ENCODE measurements at places on chromosomes 2 and 18.

DNA sequence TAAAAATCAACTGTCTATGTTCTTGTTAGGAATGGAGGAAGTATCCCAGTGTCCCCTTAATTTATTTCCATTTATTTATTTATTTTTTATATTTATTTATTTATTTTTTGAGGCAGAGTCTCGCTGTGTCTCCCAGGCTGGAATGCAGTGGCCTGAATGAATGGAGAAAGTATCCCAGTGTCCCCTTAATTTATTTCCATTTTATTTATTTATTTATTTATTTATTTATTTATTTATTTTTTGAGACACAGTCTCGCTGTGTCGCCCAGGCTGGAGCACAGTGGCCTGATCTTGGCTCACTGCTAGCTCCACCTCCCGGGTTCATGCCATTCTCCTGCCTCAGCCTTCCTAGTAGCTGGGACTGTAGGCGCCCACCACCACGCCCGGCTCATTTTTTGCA, 34.1 kb downstream of the MIB1 start:
- no peak for DNase-seq

DNA sequence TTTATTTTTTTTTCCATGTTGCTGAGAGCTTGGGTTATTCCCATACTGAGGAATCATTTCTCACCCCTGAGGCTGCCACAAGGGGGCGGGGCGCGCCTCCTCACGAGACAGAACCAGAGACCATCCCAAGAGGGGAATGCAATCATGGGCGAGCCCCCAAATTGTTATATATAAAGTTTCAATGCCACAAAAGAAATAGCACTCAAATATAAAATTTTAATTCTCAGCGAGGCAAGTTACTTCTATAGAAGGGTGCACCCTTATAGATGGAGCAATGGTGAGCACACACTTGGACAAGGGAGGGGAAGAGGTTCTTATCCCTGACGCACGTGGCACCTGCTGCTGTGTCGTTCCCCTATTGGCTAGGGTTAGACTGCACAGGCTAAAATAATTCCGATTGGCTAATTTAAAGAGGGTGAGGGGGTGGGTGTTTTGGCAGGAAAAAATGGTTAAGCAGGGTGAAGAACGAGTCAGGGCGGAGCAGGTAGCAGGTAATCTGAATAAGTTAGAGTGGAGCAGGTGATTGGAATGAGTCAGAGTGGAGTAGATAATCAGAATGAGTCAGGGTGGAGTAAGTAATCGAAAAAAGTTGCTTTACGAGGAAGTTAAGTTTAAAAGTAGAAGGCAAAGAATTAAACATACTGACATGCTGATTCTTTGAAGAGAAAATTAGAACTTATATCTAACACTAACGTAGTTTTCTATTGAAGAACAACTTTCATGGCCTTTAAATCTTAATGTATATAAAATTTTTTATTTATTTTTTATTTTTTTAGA, 177.5 kb downstream of the MTCL1 start:
- DNase-seq = no peak

- DNase-seq = peak; percentile 70
Measured at GRCh38 chr2:7191932-7192331, 274.7 kb downstream of the RNF144A start.

DNA sequence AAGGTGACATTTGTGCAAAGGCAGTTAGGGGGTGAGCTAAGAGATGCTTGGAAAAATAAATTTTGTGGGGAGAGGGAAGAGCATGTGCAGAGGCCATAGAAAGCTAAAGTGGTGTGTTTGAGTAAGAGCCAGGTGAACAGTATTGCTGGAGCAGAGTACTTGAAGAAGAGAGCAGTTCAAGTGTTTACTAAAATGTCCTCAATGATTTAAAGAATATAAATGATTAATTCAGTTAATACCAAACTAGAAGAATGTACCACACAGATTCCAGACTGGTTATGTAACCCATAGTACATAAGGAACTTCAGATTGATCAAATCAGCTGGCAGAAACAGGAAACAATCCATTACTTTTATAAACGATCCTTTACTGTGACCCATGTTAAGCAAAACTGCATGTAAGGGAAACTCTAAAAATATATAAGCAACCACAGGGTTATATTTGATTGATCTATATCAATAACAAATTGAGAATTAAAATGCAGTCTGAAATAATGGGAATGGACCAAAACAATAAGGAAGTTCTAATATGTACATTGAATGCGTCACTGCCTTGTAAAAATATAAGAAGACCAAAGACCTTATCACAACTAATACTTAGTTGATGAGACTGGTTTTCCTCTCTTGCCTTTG, 76.9 kb downstream of the LDAH start:
- DNase-seq = no peak

DNA sequence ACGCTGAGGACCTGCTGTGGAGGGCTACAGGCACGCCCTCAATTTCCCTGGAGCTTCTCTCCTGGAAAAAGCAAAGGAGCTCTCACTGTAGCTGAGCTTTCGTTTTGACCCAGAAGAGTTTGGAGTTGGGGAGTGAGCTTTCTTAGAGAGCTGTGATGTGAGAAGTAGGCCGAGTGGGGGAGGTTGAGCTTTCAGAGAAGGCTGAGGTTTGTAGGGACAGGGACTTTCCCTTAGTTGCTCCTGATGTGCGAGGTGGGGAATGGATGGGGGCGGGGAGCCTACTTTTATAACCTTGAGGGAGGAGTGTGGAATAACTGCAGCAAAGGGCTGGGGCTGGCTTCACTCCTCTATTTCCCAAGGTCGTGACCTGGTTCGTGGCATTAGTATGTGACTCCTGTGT, 47.1 kb downstream of the ZNF532 start:
- DNase-seq = no peak

GRCh38 chr18:49926106-49926745, 112.9 kb upstream of the ACAA2 start:
- DNase-seq = no peak

- DNase-seq = no peak
Measured at GRCh38 chr2:117958186-117958585, 55.7 kb downstream of the CCDC93 start.

GRCh38 chr2:32504877-32505478, 122.9 kb upstream of the TTC27 start:
- no peak for DNase-seq

DNA sequence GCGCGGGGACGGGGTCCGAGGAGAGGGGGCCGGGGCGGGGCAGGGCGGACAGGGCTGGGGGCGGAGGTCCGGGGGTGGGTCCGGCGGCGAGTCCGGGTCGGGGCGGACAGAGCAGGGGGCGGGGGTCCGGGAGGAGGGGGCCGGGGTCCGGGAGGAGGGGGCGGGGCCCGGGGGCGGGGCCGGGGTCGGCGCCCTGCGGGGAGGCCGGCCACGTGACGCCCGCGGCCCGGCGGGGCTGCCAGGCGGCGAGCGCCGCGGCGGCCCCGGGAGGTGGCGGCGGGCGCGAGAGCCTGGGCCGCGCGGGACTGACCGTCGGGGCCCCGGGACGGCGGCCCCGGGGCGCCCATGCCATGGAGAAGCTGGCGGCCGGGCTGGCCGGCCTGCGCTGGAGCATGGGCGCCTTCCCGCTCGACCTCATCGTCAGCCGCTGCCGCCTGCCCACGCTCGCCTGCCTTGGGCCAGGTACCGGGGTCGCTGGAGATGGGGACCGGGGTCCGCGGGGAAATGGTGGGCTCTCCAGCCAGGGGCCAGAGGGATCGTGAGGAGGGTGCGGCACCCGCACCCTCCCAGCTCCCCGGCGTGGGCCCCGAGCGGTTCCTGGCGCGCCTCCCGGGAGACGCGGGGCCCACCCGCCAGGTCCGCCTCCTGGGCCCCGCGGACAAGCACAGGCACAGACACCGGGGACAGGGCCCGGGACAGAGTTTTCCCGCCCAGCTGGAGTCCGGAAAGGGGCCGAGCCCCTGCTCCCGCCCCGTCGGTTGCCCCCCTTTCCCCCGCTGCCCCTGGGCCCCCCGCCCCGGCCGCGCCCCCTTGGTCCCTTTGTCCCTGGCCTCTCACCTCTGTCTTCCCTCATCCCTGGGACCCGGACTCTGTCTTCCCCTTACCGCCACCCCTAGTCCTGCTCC, at the start of gene GAREM2:
GAREM2 (plus strand) TSS at position 218 of the 905 bp plus-strand sequence; CDS start at position 351, 133 bp downstream.
- DNase-seq = no peak

DNA sequence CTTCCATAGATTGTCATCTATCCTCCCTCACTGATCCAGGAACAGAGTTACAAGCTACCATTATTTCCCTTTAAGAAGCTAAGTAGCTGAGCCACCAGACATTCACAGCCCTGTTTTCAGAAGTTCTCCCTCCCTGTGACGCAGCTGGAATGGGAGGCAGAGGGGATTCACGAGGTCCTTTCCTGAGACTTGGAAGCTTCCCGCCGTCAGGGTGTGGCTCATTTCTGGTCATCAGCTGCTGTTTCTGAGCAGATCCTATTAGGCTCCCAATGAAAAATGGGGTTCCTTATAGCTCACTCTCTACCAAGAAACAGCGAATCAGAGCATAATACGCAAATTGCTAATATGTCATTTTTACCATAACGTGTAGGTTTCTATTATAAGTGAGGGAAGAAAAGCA, 559.3 kb upstream of the ID2 start:
- no peak for DNase-seq

DNA sequence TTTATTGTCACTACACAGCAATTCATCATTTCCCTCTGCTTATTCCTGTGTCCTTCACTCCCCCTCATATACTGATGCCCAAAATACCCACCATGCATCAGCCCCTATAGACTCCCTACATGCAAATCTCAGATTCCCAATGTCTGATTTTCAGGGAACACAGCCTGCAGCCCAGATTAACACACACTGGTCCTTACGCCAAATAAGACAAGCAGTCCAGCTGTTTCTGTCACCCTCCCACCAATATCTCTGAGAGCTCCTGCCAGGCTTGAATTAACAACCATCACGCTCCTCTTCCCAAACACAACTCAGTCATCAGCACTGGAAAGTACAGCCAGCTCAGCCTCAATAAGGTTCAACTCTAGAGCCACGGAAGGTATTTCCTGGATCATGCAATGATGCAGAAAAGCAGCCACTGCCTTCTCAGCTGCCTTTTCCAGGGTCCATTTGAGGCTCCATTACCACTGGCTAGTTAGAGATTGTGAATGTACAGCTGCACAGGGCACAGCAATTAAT, 39.0 kb upstream of the SLC35F5 start:
- DNase-seq = no peak

DNA sequence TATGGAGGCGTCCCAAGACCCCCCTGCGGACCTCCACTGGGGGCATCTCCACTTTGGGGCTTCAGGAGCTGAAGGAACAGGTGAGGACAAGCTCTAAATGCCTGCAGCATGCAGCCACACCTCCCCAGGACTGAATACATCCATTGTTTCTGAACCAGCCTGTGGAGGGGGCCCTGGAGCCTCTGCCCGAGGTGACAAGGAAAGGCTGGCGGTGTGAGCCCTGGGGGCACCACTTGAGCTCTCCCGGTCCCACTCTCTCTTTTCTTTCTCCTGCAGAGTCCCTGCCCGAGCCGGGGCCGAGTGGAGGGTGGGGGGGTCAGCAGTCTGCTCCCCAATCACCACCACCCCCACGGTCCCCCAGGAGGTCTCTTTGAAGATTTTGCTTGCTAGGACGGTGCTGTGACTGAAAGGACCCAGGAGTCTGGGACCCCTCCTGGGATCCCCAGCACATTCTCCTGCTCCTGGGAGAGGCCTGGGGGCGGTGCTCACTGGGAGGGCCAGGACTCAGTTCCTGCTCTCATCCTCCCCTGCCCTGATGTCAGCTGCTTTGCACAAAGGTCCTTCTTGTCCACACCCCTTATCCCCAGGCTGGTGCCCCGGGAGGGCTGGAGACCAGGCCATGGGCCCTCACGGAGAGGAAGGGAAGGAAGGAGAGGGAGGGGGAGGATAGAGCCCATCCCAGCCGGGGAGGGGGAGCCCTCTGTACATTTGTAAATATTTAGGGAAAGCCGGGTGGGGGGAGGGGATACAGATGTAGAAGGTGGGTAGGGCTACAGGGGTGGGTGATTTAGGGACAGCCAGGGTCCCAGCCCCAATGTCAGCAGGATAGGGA, 5.7 kb downstream of the CHPF start:
- peak; percentile 32 for DNase-seq

DNA sequence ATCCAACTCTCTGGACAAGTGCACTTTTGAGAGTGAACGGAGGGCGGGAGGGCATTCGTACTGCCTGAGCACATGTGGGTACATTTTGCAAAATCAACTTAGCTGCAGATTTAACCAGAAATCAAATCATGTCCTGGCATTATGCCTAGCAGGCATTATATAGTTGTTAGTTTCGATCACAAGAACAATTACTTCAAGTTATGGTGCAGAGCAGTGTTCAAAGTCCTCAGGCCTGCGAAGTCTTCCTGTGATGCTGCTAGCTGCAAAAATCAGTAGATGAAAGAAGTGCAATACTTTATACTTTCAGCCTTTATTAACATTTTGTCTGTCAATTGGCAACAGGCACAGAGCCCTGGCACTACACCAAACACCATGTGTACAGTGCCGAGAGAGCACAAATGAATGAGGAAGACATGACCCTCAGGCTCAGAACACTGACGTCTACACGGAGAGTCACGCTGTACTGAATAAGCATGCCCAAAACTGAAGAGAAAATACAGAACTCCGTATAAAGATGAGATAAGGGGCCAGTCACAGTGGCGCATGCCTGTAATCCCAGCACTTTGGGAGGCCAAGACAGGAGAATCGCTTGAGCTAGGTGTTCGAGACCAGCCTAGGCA, 92.1 kb upstream of the CREB1 start:
- no peak for DNase-seq

GRCh38 chr2:151056870-151057269, 204.8 kb downstream of the RBM43 start:
- no peak for DNase-seq

GRCh38 chr2:60221098-60221497, 332.4 kb downstream of the BCL11A start:
- DNase-seq = no peak

DNA sequence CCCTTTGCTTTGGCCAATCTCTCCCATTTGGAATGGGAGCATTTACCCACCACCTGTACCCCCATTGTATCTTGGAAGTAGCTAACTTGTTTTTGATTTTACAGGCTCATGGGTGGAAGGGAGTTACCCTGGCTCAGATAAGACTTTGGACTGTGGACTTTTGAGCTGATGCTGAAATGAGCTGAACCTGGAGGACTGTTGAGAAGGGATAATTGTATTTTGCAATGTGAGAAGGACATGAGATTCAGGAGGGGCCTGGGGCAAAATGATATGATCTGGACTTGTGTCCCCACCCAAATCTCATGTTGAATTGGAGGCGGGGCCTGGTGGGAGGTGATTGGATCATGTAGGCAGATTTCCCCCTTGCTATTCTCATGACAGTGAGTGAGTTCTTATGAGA, 58.6 kb upstream of the ZFP36L2 start:
- DNase-seq = no peak

DNA sequence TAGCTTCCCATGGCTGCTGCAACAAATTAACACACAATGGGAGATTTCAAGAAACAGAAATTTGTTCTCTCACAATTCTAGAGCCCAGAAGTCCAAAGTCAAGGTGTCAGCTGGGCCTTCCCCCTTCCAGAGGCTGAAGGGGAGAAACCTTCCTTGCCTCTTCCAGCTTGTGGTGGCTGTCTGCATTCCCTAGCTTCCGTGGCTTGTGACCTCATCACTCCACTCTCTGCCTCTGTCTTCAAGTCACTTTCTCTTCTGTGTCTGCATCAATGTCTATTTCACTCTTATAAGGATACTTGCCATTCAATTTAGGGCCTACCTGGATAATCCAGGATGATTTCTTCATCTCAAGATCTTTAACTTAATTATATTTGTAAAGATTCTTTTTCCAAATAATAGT, 16.8 kb upstream of the SRBD1 start:
- no peak for DNase-seq

GRCh38 chr2:209441541-209441940, 17.7 kb downstream of the MAP2 start:
- DNase-seq = no peak
